Mesenteric fat pad (tissue), 1 donor: ENCODE measurements at places on chromosomes 3 and 15. TPM values are rescaled to one million over a fixed set of nuclear protein-coding genes. Genes with fewer than 3 reads are reported as not detected.

BCL6 gene
- total RNA-seq: 255 TPM

LRTM1 gene
- total RNA-seq: not detected

DNA sequence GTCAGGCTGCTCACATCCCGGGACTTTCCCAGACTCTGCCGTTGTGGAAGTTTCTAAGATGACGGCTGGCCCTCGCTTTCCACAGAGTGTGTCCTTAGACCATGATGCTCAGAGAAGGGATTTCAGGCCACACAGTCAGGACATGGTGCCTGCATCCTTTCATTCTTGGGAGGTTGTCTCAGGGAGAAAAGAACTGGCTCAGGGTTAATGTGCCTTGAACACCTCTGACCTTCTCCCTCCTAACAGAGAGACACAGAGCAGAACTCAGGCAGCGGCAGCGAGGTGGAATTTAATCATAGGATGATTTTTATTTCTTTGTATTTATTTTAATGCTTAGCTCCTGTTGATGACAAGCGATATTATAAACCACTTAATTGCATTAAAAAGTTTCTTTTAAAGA is 96.9 kb upstream of the ATP2B2 start:
- no peak for DNase-seq

DNA sequence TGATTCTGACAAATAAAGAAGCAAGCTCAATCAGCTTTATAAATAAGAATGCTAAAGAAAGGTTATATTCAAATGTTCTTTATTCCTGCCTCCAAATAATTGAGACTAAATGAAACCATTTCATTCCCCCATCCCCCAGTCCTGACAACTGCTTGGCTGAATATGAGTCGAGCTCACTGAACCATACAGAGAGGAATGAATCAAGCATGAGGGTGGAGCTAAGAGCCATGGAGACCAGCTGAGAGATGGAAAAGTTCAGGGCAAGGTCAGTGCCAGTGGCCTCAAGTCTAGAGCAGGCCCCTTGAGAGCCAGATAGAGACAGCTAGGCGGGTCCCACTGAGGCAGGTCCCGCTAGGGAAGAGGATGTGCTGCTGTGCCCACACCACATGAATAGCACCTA is 188.7 kb upstream of the EIF1B start:
- no peak for DNase-seq
